ENCODE measurements at places on chromosomes 5 and 9. TPM values are rescaled to one million over a fixed set of nuclear protein-coding genes. Genes with fewer than 3 reads are reported as not detected.

- DNase-seq: no peak
Observed at GRCh38 chr9:87783180-87783579, 57.3 kb downstream of the CTSL start.

PRRC1 gene
- total RNA-seq: 22.2 TPM

SLC4A9 gene
- total RNA-seq: not detected

DNA sequence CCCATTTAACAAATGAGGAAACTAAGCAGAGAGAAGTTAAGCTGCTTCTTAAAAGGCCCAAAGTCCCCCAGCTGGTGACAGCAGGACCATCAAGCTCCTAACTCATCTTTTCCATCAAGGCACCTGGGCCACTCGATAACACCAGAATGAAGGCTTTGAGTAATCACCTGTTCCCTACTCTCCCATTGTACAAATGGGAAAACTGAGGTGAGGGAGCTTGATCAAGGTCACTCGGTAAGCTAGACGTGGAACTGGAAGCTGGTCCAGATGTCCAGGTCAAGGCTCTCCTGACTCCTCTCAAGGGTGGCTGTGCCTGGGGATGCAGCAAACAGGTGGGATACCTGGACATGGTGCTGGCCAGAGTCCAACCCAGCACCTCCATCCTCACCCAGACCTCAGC is 90.6 kb upstream of the SHB start:
- no peak for DNase-seq

DNA sequence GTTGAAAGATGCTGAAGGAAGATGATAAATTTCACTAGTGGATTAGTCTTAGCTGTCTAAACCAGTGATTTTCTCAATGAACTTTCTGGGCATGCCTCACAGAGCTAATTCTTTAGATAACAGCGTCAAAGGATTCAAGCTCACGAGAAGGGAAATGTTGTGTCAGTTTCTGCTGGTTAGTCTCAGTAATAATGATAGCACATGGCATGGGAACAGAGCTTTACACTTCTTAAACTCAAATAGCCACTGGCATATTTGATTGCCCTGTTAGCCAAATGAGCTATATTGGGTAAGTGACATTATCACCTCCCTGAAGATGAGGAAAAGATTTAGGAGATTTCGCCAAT is 139.3 kb upstream of the NR3C1 start:
- no peak for DNase-seq

DNA sequence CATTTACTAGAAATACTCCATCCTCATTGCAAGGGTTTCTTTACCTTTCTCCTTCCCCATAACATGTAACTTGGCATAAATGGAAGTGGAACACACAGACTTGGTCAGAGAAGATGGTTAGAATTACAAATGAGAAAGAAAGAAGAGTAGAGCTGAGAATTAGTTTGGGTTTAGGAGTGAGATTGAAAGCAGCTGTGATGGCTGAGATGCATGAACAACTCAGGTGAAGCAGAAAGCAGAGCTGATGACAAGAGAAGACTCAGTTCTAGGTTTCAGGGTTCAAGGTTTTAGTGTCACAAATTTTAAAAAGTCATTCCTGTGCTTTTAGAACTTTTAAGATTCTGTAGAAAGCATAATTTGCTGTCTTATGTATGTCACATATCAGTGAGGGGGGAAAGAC is 54.0 kb downstream of the TMEM161B start:
- no peak for DNase-seq

SCAI gene
- total RNA-seq: 3.8 TPM

LRRC70 gene
- total RNA-seq: 1.4 TPM

DNA sequence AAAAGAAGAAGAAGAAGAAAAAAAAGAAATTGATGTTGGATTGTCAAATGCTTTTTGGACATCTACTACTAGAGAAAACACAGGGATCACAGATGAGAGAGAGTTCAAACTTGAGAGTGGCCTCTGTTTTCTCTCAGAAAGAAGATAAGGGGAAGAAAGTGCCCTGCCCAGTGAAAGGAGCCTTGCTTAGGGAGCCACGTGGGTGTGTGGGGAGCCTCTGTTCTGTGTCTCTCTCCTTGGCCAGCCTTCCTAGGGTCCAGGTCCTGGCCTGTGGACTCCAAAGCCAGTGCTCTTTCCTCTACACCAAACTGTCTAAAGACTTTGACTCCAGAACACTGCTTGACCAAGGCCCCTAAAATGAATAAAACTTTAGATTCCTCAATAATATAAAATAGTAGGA is 22.0 kb upstream of the COL15A1 start:
- no peak for DNase-seq

EQTN gene
- not detected for total RNA-seq

DNA sequence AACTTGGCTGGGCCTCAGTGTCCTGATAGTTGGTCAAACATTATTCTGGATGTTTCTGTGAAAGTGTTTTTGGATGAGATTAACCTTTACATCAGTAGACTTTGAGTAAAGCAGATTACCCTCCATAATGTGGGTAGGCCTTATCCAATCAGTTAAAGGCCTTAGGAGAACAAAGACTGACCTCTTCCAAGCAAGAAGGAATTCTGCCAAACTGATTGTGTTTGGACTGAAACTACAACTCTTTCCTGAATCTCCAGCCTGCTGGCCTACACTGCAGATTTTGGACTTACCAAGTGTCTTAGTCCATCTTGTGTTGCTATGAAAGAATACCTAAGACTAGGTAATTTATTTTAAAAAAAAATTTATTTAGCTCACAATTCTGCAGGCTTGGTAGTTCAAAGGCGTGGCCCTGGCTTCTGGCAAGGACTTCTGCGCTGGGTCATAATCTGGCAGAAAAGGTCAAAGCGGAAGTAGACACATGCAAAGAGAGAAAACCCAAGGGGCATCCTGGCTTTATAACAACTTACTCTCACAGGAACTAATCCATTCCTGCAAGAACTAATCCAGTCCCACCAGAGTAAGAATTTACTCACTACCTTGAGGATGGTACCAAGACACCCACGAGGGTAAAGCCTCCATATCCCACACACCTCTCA is 8.6 kb upstream of the ARHGEF37 start:
- DNase-seq: no peak

OR1J2 gene
- not detected for total RNA-seq

DNA sequence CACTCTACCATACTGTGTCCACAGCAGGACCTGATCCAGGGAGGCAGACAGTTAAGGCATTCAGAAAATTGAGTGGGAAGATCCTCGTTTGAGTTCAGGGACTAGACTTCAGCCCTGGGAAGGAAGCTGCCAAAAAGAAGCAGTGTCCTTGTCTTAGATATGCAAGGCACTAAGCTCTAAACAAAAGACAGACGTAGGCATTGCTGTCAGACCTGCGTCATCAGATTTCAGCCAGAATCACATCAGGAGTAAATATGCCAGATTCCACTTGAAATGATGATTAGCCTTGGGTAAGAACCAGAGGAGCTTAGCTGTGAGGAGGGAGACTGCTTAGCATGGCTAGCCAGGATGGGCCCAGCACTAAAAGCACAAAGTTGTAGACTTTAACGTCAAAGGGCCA is 56.7 kb downstream of the MAMDC2 start:
- no peak for DNase-seq

DNA sequence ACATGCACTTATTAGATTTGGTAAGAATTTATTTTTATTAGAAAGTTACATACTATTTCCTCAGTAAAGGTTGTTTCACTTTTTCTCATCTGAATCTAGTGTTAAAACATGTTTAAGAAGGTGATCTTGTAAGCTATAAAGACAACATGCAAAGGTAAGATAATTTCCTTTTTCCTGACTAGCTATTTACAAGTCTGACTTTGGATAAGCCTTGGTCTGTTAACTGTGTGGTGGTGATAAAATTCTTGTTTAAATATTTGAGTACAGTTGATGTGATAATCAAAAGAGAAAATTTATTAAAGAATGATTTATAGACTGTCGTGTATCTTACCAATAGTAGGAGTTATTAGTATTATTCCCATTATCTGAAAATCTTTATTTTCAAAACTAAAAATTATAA is 36.9 kb upstream of the GPR21 start:
- no peak for DNase-seq

DNA sequence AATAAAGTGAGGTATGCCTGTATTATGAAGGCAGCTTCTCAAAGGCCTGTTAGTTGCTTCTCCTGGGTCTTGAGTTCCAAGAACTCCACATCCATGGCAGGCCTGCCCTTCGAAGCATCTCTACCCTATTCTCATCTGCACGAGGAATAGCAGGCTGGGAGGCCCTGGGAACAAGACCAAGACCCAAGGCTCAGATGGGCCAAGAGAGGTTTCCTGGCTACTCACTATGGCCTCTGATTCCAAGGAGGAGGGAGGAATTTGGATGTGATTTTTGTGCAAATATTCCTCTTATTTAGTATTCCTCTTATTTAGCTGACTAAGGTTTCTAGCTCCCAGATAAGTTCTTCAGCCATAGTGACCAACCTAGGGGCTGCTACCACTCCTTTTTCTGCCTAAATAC is 151.3 kb downstream of the SAXO1 start:
- DNase-seq: no peak

- no peak for DNase-seq
Observed at GRCh38 chr5:72284559-72285423, 35.2 kb downstream of the MRPS27 start.

NIPAL4 gene
- total RNA-seq: not detected

CDH6 gene
- 2.6 TPM for total RNA-seq

- no peak for DNase-seq
Observed at GRCh38 chr9:114100536-114100935, 1.4 kb upstream of the KIF12 start.

GRCh38 chr9:120931231-120932085 is 4.9 kb upstream of the TRAF1 start:
- no peak for DNase-seq

LEAP2 gene
- total RNA-seq: 0.89 TPM

TSSK1B gene
- total RNA-seq: not detected

DNA sequence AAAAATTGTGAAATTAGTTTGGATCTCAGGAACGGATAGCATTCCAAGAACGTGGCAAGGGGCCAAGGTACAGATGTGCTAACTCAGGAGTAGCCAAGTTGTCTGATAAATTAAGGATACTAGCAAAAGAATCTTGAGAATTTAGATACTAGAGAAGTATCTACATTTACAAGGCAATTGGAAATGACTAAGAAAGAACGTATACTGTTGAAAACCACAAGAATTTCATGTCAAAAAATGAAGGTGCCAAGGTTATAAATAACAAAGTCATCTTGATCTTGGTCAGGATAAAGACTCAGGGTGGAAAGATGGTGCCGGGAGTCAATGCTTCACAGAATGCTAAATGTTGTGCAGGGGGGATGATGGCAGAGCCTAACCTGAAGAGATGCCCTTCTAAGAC is 19.2 kb downstream of the CAPSL start:
- DNase-seq: no peak

DNA sequence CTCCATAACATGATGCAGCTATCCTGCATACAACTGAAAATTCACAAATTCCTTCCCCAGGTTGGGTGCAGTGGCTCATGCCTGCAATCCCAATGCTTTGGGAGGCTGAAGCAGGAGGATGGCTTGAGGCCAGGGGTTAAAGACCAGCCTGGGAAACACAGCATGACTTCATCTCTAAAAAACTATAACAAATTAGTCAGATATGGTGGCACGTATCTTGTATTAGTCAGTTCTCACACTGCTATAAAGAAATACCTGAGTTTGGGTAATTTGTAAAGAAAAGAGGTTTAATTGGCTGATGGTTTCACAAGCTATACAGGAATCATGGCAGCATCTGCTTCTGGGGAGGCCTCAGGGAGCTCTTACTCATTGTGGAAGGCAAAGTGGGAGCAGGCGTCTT is 56.4 kb upstream of the DAPK1 start:
- DNase-seq: no peak

- DNase-seq: no peak
Observed at GRCh38 chr9:87097238-87097637, 149.9 kb upstream of the GAS1 start.

GRCh38 chr9:94014920-94015319 is 59.8 kb upstream of the BARX1 start:
- DNase-seq: no peak

DNA sequence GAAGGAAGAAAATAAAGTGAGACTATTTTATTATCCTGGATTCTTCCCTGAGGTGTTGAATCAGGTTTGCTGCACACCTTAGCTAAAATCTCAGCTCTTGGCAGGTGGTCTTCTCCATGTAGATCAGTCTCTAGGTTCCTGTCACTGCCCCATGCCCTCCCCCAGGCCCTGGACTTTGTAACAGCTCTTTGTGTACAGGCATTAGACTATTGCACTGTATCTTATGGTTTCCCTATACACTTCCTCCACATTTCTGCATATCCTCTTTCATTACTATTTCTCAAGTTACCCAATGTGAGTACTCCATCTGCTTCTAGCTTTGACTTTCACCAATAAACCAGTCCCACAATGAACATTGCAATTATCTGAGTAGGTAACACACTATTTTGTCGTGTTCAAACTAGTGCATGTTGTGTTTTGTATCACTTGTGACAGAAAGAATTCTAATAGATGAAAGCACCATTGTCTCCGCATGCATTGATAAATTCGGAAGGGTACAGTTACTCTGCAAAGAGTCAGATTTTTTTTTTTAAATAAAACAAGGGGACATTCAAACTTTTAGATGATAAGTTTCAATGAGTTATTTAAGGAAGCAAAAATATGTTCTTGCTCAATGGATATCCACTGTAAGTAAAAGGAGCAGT is 1348.7 kb upstream of the C9orf72 start:
- no peak for DNase-seq

SGCD gene
- total RNA-seq: 76.9 TPM

- no peak for DNase-seq
Observed at GRCh38 chr9:113375057-113376023, 1.4 kb downstream of the HDHD3 start.

DNA sequence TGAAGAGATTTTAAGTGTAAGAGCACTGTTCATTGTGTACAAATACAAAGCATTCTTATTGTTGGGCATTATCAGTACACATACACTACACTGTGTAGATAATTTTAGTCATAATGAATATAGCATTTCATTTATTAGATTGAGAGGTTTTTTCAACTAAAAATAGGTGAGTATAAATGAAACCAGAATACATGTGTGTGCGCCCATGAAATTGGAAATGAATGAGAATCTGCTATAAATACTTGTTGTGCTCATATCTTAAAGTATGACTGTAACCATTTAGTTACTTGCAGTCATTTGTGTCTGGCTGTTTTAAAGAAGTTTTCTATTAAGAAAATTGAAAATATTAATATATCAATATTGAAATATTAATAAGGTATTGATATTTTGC is 189.0 kb upstream of the MEF2C start:
- DNase-seq: no peak

- DNase-seq: no peak
Observed at GRCh38 chr5:132849347-132849746, 16.9 kb downstream of the GDF9 start.

DNA sequence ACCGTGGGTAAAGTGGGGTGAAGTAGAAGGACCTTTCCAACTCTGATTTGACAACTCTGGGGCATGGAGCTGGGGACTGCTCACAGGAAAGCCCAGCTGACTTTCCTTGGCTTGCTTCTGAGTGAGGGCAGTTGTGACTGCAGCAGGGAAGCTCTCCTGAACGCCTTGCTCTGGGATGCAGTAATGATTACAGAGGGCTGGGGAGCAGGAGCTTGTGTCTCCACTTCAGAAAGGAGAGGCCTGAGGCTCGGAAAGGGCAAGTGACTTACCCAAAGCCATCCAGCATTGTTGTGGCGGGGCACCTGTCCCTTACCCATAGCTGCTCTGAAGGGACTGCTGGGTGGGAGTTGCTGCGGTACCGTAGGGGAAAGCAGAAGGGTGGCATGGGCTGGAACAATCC is 41.2 kb downstream of the GSN start:
- no peak for DNase-seq

- DNase-seq: peak; percentile 43
Observed at GRCh38 chr5:75363726-75364495, 26.9 kb downstream of the HMGCR start.

GRCh38 chr9:86405926-86406325 is 51.7 kb upstream of the TUT7 start:
- DNase-seq: no peak

C1QTNF3 gene
- total RNA-seq: 1.1 TPM

- DNase-seq: no peak
Observed at GRCh38 chr9:134211811-134212485, 47.6 kb upstream of the RNU6ATAC start.
